Activated naive CD4-positive, alpha-beta T cell treated with anti-CD3 and anti-CD28 coated beads, Interleukin-2, amount 50 U/mL, for 72 hours (primary cell): ENCODE measurements at places on chromosomes 12 and 14.

DNA sequence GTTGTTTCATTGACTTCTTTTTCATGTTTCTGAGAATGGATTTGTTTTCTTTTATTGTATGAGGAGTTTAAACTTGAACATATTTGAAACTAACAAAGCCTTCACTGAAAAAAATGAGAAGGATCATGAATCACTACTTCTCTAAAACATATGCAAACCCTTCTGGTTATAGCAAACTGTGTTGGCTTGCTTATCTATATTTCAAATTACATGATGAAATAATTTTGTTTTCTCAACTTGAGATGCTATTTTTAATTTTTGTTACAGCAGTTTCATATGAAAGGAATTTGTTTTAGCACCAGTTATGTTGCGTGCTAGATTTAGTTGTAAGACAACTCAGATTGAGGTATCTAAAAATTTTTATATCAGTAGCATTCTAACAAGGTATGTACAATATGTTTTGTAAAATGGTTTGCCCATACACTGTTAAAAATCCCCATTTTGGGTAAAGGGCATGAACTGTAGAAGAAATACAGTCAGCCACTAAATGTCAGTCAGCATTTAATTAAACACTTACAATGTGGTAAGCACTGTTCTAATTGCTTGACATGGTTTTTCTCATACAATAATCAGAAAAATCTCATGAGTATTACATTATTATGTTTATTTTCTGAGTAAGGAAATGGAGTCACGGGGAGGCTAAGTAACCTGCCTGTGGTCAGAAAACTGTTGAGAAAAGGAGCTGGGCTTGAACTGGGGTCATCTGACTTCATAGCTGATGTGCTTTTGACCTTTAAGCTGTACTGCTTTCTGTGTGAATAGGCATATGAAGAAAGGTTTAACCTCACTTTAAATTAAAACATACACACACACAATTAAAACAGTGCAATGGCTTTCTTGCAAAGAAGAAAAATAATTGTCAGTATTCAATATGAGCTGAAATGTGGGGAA lies 105.7 kb downstream of the PLEKHA5 start:
- no peak for DNase-seq

DNA sequence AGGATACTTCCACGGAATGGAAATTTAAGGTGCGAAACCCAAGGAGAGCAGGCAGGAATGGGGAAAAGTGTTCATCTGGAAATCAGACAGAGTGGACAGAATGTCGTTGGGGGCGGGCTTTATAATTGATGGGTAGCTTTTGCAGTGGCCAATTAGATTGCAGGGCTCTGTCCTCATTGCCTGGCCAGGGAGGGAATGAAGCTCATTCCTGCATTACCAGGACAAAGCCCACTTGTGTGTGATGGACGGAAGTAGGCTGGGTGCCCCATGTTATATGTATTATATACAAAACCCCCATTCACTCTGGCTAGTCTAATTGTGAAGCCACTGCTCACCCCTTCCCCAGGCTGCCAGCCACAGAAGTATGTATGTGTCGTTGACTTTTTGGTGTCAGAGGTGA lies 23.6 kb downstream of the ZNF664 start:
- no peak for DNase-seq

DNA sequence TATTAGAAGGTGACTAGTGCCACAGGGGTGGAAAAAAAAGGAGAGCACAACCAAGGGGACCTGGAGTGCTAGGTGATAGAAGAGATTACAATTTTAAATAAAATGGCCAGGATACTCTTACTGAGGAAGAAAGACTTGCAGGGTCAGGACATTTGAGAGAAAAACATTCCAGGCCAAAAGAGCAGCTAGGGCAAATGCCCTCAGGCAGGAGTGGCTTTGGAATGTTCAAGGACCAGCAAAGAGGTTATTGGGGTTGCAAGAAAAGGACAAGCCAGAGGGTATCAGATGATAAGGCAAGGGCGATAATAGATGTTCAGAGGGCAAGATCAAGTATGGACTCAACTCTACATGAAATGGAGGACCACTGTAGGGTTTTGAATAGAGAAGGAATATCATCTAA lies 146.4 kb downstream of the KIF21A start:
- no peak for DNase-seq

GRCh38 chr14:53409969-53410368 lies 256.8 kb upstream of the DDHD1 start:
- DNase-seq, result no peak

DNA sequence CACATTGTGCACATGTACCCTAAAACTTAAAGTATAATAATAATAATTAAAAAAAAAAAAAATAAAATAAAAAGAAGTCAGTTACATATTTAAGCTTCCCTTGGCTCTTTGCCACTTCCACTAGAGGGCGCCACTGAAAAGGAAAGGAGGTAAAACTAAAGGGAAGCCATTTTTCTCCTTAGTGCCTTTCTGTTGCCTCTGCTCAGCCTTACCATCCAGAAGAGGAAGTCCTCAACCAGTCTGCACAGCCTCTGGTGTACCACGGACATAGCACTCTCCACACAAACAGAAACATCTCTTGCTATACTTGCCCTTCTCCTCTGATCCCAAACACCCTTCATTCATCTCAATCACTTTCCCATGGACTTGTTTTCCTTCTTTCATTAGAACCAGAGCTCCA lies 169.0 kb upstream of the EEA1 start:
- peak; percentile 56 for DNase-seq

DNA sequence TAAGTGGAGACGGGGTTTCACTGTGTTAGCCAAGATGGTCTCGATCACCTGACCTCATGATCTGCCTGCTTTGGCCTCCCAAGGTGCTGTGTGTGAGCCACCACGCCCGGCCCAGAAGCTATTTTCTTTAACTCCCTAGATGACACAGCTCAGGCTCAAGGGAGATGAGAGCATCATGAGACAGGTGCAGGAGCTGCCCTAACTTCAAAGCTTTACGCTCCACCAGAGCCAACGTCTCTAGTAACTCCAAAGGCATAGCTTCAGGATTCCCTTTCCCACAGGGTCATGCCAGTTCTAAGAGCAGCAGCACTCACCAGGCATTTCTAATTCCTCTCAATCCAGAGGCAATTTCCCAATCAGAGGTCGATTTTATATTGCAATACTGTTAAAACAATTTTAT lies 21.0 kb downstream of the NDUFA12 start:
- no peak for DNase-seq

DNA sequence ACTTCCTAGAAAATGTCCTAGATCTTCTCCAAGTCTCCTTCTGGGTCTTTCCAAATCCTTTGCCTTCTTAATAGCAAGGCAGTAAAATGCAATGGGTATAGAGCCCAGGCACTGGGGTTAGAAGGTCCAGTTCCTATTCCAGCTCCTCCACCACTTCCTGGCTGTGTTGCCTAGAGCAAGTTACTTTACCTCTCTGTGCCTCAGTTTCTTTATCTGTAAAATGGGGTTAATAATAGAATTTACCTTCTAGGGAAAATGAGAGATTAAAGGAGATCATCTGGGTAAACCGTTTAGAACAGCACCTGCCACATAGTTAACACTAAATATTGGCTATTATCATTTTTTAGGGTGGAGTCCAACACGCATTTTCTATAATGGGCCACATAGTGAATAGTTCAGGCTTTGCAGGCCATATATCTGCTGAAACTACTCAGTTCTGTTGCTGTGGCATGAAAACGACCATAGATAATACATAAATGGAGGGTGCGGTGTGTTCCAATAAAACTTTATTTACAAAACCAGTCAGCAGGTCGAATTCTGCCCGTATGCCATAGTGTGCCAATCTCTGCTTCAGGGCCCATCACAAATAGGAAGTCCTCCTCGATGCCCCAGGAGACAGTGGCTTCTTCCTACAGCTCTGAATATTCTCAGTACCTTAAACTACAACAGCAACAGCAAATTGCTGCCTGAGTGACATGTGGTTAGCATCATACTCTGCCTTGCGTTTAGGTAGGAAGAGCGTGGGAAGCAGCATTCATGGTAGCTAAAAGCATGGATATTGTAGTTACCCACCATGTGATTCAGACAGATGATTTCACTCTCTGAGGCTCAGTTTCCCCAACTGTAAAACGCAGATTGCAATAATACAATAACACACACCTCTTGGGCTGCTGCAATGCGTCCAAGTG lies 60.9 kb downstream of the SVOP start:
- no peak for DNase-seq

- DNase-seq, result no peak
Measured at GRCh38 chr14:36822685-36823084, 161.0 kb downstream of the PAX9 start.

- DNase-seq, result peak; percentile 25
Measured at GRCh38 chr14:100900837-100901390, 2.6 kb downstream of the RTL1 start.

GRCh38 chr12:80977346-80977745 lies 39.6 kb upstream of the LIN7A start:
- DNase-seq, result no peak

GRCh38 chr12:121857322-121858246 lies 1.1 kb downstream of the HPD start:
- DNase-seq, result no peak

DNA sequence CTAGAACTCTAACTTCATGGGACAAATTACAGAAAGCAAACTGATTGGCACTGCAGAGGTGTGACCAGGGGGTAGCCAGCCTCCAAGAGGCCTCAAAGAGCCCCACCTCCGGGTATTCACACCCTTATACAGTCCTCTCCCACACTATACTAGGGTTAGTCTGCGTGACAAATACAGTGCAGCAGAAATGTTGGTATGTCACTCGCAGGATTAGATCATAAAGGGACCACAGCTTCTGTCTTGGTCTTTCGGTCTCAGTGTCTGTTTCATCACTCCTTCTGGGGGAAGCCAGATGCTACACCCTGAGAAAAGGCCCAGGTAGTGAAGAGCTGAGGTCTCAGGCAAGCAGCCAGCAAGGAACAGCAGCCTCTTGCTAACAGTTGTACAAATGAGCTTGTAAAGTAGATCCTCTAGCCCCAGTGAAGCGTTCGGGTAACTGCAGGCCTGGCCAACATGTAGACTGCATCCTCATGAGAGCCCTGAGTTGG lies 68.9 kb upstream of the SAV1 start:
- DNase-seq, result peak; percentile 59

- DNase-seq, result no peak
Measured at GRCh38 chr12:18646286-18646890, 91.4 kb downstream of the PLCZ1 start.

DNA sequence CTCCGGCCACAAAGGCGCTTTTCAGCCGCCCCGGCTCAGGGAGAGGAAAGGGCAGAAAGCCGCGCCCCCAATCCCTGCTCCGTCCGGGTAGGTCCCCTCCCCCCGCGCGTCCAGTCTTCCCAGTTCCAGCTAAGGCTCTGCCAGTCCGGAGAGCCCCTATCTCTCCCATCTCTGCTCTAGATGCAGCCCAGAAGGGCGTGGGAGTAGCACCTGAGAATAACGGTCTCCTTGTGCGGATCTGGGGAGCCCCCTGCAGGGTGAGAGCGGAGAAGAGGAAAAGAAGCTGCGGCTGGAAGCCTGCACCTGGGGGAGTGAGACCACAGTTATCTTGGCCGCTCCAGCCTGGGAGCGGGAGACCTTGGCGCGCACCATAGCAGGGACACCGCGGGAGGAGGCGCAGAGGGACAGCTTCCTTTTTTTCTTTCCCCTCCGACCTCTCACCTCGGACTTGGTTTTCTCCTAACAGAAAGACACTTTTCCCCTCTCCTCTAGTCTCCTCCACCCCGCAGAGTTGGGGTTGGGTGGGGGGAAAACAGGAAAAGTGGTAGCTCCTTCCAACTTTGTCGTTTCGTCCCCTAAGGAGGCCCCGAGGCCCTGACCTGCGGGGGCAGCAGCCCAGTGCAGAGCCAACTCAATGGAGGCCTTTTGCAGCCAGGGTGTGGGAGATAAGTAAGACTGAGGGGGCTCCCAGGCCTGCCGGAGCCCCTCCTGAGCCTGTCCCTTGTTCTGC lies 2.4 kb downstream of the DHH start:
- peak; percentile 69 for DNase-seq

DNA sequence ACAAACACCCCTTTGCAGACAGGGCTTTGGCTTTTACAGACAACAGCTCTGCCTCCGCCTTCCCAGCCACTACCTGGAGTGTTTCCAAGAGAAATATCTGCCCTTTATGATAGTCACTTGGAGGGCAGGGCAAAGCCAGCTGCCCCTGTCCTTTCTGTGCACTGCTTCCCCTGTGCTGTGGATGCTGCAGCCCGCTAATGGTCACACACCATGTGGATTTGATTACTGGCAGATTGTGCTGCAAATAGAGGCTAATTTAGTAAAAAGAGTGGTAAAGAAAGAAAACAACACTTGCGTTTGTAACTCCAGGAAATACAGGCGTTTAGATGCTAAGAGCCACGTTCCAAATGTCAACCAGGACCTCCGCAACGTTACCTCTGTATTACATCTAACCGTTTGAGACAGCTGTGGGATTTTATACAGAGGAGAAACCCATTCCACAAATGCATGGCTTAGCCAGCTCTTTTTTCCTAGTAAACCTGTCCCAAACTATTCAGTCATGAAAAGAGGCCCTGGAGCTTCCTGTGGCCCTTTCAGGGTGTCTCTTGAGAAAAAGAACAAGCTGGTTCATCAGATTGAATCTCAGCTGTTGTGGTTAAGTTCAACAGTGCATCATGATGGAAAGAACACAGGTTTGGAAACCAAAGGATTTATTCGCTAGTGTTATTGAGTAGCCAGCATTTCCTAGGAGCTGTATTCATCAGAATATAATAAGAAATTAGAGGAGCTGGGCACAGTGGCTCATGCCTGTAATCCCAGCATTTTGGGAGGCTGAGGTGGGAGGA lies 30.1 kb upstream of the PWP1 start:
- DNase-seq, result no peak

DNA sequence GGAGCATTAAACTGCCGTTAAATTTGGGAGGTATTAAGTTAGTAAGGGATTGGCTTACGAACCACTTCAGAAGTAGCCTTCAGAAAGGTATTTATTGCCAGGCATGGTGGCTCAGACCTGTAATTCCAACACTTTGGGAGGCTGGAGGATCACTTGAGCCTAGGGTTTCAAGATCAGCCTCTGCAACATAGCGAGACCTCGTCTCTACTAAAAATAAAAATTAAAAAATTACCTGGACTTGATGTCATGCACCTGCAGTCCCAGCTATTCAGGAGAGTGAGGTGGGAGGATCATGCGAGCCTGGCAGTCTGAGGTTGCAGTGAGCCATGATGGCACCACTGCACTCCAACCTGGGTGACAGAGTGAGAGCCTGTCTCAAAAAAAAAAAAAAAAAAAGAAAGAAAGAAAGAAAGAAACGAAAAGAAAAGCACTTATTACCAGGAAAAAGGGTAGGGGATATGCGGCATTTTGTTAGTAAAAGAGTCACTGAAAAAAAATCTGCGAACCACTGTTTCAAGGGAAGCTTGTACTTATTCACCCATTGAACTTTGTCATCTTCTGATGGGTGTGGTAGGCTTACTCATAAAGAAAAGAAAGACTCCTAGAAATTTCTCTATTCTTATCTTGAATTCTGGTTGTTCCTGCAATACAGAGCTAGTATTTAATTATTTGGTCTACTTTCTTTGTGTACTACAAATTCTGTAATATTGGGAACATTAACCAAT lies 33.6 kb upstream of the PLEKHA5 start:
- no peak for DNase-seq

DNA sequence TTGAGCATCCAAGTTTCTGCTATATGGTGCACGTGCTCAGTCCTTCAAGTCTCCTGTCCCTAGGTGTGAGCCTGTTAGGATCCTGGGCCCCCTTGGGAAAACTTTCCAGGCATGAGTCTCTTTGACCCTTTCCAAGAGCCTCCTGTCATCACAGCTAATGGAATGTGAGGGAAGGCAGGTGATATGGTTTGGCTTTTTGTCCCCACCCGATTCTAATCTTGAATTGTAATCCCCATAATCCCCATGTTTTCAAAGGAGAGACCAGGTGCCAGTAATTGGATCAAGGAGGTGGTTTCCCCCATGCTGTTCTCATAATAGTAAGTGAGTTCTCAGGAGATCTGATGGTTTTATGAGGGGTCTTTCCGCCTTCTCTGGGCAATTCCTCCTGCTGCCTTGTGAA lies 265.5 kb downstream of the ATP23 start:
- DNase-seq, result no peak
